ENCODE measurements at places on chromosomes 6 and 20. TPM values are rescaled to one million over a fixed set of nuclear protein-coding genes. Genes with fewer than 3 reads are reported as not detected.

GRCh38 chr20:47253872-47254271, 102.6 kb downstream of the ZMYND8 start:
- no peak for DNase-seq

DNA sequence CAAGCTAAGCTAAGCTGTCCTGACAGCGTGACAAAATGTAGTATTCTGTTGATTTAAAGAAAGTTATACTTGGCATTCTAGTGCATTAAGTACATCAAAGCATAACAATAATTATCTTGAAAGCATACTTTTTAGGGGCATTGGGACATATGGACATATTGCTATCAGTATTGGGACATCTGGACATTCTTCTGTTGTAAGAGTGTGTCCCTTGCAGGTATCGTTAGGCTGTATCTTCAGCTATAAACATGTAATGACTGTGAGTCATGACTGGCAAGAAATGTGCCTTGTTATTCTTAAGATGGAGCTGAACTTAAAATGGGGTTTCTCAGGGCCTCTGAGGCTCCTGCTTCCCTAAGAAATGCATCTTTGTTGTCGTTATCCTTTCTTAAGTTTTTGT, 74.3 kb downstream of the ADGB start:
- no peak for DNase-seq

The SCAF8 gene
- total RNA-seq: 37.8 TPM

The MATN4 gene
- total RNA-seq: not detected

The PBOV1 gene
- not detected for total RNA-seq

DNA sequence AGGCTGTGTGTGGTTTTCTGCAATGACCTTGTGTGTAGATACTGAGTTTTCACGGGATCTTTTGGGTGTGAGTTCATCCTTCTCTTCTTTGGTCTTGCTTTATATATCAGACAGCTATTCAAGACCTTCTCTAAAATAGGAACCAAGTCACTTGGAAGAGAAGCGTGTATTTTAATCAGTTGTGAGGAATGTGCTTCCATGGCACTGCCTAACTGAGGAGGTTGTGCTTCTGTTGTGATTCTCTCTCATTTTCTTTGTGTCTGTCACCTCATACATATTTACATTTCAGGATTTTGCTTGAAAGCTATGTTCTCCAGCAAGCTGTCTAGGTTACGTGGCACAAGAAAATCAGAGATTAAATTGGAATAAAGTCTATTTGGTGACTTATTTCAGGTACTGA, 428.7 kb downstream of the QKI start:
- no peak for DNase-seq

DNA sequence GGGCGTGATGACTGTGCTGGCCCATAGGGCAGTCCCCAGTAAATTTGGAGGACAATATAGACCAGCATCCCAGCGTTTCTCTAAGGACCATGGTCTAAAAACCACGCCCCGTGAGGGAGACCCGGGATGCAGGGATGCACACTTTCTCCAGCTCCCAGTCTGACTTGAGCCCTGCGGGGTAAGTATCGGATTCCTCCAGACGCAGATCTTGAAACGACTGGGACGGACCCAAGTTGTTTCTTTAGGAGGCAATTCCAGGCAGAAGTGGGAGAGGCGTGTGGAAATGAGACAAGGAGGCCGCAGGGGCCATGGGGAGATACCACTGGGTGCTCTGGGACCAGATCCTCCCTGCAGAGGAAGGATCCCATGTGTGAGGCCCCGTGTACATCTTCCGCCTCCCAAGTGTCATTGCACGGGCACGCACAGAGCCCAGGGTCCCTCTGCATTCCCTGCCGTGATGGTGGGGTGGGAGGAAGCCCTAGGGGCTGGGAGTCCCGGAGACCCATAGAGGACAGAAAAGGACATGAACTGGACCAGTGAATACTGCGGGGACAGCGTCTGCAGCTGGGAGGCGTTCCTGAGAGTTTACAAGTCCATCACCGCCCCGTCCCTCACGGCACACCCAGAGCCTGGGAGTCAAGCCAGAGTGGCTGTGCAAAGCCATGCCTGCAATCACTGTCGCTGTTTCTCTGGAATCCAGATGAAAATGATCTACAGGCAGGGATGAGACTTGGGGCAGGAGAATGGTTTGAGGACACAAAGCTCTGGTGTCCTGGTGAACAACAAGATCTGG, 522.9 kb downstream of the CDH26 start:
- no peak for DNase-seq

DNA sequence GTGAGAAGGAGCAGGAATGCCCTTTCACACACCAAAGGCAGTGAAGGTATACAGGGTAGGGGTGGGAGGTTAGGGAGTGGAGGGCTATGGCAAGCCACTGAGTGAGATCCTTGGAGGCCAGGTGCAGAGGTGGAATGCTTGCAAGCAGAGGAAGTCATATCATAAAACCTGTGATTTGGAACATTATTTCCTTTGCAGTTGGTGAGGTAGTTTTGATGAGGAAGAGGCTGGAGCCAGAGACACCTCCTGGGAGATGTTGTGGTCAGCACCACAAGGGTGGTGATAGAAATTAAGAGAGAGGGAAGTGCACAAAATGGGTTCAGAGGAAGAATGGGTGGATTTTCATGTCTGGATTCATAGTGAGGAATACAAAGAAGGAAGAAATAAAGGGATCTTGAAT, 73.0 kb downstream of the PLCB4 start:
- no peak for DNase-seq

- DNase-seq: no peak
Measured at GRCh38 chr6:53918854-53919510, 124.2 kb downstream of the LRRC1 start.

- DNase-seq: no peak
Measured at GRCh38 chr6:147869201-147869600, 360.7 kb downstream of the SAMD5 start.

DNA sequence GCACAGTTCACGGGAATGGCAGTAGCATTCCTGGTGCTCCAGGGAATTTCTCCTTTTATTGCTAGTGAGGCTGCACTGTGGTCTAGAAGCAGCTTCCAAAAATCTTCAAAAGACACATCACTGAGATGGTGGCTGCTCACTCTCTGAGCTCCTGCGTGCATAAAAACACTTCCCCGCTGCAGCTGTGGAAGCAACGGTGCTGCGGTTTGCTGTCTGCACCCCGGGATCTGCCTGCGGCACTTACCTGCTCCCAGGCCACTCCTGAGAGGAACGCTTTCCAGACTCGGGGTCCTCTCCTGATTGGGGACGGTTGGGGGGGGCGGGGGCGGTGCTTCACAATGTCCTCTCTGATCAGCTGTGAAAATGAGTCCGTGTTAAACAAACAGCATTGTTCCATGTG, 77.9 kb downstream of the TMEM242 start:
- no peak for DNase-seq

The FRS3 gene
- 4.4 TPM for total RNA-seq

- DNase-seq: no peak
Measured at GRCh38 chr6:161021998-161022743, 30.6 kb downstream of the MAP3K4 start.

GRCh38 chr20:51641866-51642265, 99.3 kb upstream of the NFATC2 start:
- DNase-seq: no peak

DNA sequence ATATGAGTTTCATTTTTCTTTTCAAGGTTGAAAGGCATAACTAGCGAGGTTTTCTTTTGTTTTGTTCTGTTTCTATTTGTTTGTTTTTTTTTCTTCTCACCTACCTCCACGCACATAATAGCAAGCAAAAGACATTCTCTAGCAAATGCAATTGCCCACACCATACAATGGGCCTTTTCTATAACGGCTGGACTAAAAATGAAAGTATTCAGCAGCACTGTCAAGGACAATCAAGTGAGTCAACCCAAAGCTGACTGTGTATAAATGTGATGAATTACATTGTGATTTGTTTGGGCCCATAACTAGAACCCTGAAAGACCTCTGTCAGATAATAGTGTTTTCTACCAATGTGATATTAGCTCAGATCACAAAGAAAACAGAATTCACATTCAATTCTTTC, 496.7 kb downstream of the RNF144B start:
- DNase-seq: no peak

The ZC3H12D gene
- total RNA-seq: not detected

The CRISP3 gene
- total RNA-seq: not detected

GRCh38 chr20:38196076-38196475, 31.0 kb upstream of the TGM2 start:
- DNase-seq: no peak

DNA sequence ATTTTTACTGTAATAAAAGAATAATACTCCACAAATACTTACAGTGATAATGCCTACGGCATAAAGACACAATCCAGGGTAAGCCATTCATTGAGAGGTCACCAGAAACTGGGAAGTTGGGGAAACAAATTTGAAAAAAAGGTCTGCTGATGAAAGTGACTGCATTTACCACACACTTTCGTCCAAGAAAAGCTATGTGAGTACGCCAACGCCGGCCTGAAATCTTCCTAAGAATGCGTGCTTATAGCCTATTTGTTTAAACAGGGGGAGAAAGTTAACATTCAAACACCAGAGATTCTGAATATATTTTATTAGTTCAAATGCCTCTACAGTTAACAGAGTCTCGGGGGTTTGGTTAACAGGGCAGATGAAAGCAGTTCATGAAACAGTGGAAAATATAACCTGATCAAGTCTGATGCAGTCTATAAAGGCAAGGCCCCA, 657 bp upstream of the LTV1 start:
- DNase-seq: no peak

- DNase-seq: peak; percentile 34
Measured at GRCh38 chr6:100276311-100277057, 188.2 kb downstream of the SIM1 start.

DNA sequence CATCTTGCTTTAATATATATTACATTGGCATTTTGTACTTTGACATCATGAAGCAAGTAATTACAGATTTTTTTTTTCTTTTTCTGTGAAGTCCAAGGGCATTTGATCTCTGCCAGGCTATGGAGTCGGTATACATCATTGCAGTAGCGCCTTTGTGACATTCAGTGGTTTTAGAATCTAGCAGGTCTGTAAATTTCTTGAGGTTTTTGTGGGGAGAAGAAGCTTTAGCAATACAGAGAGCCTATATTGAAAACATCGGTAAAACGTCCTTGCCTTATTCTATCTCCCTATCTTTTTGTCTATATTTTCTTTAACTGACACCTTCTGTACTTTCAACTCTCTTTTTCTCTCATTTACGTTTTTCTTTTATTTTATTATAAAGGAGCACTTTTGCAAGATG, 47.2 kb downstream of the DUSP22 start:
- no peak for DNase-seq

GRCh38 chr6:128259029-128259724, 261.2 kb downstream of the PTPRK start:
- DNase-seq: no peak

The BANF2 gene
- not detected for total RNA-seq

GRCh38 chr6:50815436-50816114, 3.1 kb upstream of the TFAP2B start:
- DNase-seq: peak; percentile 39

DNA sequence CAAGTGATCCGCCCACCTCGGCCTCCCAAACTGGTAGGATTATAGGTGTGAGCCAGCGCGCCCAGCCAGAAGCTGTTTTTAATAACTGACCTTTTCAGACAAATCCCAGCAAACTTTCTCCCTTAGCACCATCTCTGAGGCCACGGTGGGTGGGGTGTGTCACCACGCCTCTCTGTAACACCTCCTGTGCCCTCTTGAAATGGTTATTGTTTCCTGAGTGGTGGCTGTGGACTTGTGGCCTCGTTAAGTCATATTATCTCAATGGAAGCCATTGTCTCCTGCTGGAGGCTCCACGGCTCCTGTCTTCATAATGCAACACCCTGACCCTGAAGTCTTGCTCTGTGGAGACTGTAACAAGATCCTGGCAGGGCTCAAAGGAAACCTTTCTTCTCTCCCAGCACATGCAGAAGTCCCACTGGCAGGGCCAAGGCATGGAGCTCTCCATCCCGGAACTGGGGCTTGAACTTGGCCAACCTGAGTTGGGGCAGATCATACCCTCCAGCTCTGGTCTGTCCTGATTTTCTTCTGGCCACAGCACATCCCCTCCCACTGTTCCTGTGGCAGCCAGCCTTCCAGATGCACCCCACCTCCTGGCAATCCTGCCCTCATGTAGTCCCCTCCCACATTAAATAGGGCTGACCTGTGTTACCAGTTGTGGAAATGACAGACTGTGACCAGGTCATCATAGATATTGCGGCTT, 81.1 kb downstream of the SNX5 start:
- DNase-seq: no peak

The LPIN3 gene
- 3.0 TPM for total RNA-seq

- DNase-seq: no peak
Measured at GRCh38 chr20:18585134-18585533, 2.7 kb upstream of the DTD1 start.

The ZNF334 gene
- total RNA-seq: 1.6 TPM

GRCh38 chr6:136499370-136499769, 50.9 kb downstream of the MAP7 start:
- DNase-seq: peak; percentile 10

DNA sequence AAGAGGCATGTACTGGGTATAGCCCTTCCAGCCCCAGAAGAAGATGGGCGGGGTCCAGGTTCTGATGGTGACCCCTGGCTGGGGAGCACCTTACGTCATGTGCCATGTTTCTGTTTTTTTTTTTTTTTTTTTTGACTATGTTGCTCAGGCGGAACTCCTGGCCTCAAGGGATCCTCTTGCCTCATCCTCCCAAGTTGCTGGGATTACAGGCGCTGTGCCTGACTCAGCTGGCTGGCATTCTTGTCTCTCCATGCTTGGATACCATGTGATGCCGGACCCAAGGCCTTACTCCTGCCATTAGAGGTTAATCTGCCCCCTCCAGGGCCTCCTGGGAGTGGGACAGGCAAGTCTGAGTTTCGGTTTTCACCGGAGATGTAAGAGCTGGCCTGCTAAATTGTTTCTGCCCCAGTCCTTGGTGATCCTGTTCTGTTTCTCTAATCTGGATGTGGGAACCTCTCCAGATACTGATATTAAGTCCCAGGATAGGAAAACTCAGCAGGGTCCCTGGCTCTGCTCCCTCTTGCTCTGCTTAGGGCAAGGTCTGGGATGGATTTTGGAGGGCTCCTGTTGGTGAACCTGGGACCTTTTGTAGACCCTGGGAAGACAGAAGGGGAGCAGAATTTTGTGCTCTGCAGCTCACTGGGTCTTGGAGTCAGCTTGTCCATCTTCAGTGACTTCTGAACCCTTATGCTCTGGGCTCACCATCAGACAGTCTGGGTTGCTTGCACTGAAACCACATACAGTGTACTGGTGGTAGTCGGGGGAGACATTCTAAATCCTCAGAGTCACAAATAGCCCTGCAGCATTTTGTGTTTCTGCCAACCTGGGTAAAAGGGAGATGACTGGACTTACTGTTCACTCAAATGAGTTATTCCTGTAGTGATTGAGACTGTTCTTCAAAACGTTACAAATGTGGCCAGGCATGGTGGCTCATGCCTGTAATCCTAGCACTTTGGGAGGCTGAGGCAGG, 45.1 kb downstream of the PTK7 start:
- no peak for DNase-seq

GRCh38 chr6:106608080-106608668, 21.1 kb downstream of the RTN4IP1 start:
- peak; percentile 61 for DNase-seq

GRCh38 chr20:25177890-25178321, 17.6 kb upstream of the ENTPD6 start:
- DNase-seq: no peak

All from endothelial cell of umbilical vein (primary cell).